Putamen (tissue), 1 donor: ENCODE measurements at places on chromosomes 7 and 10.
A peak's percentile ranks its signal among the peaks of the same experiment; 100 is the strongest.

DNA sequence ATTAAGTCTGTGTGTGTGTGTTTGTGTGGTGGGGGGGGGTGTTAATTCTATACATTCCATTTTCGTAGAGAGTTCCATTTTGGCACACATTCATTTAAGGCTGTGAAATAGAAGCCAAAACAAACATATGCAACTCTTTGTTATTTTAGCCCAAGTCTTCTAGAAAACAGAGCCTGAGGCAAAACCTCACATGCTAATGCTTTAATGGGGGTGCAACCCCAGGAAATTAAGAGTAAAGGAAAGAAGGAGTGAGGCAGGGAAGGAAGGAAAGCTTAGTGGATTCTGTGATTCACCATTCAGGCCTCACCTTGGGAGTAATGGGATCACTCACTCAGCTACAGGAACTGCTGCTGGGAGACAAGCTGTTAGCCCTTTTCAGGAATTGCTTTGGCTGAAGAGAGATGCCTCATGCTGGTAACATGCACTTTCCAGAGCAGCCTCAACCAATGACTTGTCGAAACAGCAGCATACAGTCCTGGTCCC is 73.0 kb upstream of the CTTNBP2 start:
- no peak for DNase-seq

- DNase-seq: no peak
Observed at GRCh38 chr7:128021366-128021765, 9.9 kb downstream of the LRRC4 start.

DNA sequence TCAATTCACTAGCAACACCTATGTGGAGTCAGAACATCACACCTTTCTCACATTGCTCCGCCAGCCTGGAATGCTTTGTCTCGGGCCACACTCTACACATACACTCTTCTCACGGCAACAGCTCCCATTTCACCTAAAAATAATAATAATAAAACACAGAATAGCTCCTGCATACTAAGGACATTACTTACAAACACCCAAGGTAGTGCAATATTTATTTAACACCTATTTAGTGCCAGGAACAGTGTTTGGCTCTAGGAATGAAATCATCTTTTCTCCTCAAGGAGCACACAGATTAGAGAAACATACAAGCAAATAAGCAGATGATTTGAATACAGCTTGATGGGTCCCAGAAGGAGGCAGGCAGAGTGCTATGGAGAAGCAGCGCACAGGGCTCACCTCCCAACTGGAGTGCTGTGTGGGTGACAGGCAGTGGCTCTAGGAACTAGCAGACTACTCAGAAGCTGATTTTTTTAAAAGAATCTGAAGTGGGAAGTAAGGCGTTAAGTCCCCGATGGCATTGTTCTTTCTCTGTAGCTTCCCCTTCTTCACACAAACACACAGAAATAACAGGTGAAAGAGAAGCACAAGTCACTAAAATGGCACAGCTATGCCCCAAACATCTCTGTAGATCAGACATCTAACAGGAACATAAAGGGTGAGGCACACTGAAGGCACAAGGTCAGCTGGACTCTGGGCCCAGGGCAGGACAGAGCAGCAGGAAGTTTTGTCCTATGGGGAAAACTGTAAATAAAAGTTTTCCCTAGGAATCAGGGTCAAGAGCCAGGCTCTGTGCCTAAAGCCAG is 16.7 kb downstream of the USP6NL start:
- no peak for DNase-seq

GRCh38 chr10:128973221-128973620 is 493.8 kb upstream of the MGMT start:
- no peak for DNase-seq

DNA sequence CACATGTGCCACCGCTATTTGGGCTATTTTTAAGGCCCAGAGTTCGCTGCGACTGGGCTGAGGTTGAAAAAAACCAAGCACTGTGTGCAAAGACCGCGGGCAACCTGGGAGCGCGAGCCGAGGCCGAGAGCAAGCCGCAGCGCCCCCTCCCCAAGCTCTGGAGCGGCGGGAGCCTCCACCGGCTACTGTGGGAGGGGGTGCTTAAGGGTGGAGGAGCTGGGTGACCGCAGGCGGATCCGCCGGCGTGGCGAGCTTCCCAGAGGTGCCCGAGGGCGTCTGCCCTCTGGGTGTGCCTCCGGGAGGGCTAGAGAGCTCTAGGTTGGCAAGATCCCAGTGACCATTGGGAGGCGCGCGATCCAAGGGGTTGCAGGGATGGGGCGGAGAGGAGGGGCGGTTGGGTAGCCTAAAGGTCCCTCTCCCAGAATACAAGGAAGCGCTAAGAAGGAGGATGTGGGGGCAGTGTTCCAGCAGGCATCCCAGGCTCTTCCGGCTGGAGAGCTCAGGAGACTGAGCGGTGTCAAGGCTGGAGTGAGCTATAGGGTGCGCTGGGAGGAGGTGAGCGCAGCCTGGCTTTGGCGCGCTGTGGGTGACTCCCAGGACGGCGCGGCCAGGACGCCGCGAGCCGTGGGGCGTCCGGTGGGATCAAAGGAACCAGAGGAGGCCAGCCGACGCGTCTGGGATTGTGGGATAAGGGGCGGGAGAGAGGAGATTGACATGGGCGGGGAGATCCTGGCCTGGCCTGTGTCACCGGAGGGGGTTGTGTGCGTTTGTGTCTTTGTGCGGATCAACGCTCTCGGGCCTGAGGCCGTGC is 8.0 kb downstream of the DLX5 start:
- peak; percentile 8 for DNase-seq

DNA sequence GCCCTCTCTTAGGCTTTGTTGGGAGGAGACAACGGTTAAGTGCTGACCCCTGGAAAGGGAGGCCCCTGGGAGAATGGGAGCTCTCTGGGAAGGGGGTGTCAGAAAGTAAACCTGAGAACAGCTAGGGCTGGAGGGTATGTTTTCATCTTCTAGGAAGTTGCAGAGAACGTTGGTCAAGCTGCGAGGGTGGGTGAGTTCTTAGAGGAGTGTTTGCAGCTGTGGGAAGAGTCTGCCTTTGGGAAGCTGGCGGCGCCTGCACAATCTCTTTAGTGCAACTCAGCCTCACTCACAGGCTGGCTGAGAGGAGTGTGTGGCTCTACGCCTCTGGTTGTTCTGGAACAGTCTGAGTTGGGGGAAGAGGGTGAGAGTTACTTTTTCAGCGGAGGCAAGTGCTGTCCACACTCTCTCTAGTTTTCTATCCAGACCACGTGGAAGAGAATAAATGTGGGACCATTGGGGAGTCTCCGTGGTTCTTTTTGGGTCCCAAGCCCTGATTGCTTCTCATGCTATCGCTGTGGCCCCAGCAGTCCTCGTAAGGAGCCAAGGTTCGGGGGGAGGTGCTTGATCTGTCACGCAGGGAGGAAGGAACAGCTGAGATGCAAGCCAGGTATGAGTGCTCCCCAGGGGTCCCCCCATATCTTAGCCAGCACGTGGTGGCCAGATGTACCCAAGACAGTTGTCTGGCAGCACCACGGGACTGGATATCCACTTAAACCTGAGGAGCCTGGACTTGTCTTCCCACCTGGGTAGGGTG is 237.2 kb downstream of the BUB3 start:
- no peak for DNase-seq

- DNase-seq: no peak
Observed at GRCh38 chr10:48365668-48366067, 59.2 kb downstream of the MAPK8 start.

DNA sequence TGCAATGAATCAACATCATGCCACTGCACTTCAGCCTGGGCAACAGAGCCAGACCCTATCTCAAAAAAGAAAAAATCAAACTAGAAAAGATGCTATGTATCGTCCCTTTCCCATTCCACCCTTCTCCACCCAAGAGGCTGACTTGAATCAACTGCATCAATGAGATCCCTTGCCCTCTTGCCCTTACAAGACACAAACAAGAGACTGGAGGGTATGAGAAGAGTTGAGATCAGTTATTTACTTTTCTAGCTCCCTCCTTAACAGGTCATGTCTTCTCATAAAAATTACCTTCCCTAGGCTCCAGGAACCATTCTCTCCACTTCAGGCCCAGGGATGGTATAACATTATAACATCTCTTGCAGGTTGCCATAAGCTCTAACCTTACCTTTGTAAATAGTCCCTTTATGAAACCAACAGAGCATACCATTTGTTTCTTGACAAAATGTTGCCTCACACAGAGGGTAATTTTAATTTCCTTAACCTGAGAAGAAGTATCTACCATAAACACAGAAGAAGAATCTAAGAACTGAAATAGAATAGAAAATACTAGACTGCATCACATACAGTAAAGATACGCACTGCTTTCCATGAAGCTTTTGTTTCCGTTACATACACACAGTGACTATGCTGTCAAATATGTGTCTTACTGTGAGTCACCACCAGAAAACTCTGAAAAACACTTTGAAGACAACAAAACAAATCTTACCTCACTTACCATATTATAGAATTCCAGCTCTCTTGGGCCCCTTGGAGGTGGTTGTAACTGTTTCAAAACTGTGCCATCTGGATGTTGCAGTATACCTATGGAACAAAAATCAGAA is 30.5 kb downstream of the IPMK start:
- DNase-seq: no peak

- no peak for DNase-seq
Observed at GRCh38 chr7:44217852-44218402, 17.1 kb downstream of the YKT6 start.

DNA sequence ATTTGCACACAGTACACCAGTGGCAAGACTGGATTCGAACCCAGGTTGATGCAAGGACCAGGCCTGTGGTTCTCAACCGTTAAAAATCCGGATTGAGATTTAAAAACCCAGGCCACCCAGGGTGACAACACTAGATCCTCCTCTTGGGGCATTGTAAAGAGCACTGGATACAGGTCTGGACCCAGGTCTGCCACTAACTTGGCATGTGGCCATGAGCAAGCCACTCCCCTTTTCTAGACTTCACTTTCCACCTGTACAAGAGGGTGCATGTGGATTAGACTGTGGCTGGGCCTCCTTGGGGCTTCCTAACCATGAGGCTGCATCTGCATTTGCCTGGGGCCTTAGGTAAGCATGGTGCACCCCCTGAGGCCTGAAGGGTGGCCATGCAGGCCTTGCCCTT is 21.7 kb upstream of the SLC29A3 start:
- no peak for DNase-seq

- no peak for DNase-seq
Observed at GRCh38 chr10:87987206-87987605, 123.8 kb downstream of the PTEN start.

GRCh38 chr10:61486738-61487396 is 33.7 kb upstream of the TMEM26 start:
- DNase-seq: no peak

- no peak for DNase-seq
Observed at GRCh38 chr7:116500078-116500853, 728 bp downstream of the CAV2 start.

DNA sequence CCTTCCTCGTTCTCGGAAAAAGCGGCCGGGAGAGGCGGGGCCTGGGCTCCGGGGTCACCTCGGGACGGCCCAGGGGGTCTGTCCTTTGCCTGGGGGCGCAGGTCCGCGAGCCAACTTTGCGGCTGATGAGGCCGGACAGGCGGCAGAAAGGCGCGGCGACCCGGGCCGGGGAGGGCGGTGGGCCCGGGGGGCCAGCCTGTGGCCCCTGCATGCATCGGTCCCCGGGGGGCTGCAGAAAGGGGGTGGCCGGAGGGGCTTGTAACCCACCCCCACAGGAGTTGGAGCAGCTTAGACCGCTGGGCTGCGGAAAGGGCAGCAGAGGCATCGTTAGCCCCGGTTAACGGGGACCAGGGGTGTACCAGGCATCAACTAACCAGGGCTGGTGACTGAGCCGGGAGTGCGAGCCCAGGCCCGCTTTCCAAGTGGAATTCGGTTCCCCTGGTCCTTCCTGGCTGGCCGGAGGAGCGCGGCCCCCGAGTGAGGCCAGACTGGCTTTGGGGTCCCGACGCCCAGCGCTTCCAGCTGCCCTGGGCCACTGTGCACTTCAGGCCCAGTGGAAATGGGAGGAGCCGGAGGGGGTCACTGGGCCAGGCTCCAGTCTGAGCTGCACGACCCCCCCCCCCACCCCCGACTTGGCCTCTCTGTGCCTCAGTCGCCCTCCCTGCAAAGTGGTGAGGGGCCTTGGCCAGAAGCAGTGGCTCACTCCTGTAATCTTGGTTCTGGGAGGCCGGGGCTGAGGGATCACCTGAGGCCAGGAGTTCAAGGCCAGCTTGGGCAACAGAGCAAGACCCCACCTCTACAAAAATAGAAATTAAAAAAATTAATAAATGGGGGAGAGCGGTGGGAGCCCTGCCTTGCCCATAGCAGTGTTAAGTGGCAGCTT is 919 bp downstream of the SLC29A4 start:
- DNase-seq: no peak

GRCh38 chr10:51433949-51434475 is 265.4 kb downstream of the CSTF2T start:
- DNase-seq: no peak

GRCh38 chr7:6558837-6559236 is 7.6 kb upstream of the GRID2IP start:
- DNase-seq: peak; percentile 45

GRCh38 chr7:151663382-151664100 is 143.8 kb upstream of the RHEB start:
- no peak for DNase-seq

DNA sequence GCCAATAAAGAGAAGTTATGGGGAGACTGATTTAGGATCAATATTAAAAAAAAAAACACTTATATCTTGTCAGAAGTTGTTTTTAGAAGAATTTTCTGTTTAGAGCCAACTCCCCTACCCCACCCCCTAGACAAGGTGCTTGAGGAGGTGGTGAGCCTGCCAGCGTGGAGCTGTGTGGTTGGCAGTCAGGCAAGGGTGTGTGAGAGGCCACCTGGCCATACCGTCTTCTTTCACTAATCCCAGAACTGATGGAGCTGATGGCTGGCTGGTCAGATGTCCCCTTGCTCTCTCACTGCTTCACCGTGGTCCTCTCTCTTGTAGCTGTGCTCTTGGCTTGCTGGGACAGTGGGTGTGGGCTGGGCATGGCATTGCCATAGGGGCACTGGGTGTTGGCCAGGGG is 34.3 kb downstream of the NACAD start:
- no peak for DNase-seq

- DNase-seq: no peak
Observed at GRCh38 chr10:676178-676577, 13.3 kb downstream of the DIP2C start.

DNA sequence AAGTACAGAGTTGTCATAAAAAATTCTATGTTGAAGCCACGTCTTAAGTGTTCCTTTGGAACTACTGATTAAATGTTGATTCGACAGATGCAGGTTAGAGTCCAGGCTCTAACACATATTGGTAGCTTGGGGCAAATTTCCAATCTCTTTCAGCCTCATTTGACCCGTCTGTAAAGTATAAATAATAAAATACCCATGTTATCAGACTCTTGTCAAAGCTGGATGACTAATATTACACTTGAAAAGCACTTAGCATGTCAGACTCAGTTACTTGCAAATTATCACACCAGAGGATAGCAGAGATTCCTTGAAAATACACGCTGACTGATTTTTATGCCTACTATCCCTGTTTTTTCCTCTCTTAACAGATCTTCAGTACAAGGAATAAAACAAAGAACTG is 18.1 kb upstream of the MACC1 start:
- no peak for DNase-seq

DNA sequence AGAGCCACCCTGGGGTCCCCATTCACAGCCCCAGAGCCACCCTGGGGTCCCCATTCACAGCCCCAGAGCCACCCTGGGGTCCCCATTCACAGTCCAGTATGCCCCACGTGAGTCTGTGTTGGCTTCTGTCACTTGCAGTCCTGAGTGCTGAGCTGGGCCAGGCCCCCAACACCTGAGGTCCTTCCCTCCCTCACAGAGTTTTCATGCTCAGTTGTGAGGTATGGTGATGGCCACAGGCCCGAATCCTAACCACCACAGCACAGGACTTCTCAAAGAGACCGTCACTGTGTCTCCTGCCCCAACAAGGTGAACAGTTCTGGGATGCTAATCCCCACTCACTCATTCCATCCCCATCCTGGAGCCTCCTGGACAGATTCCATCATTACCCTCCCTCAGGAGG is 239.2 kb downstream of the PTPRN2 start:
- DNase-seq: no peak

- DNase-seq: no peak
Observed at GRCh38 chr10:75396631-75397495, 4.7 kb downstream of the ZNF503 start.
